ENCODE measurements at places on chromosomes 5 and 9. TPM values are rescaled to one million over a fixed set of nuclear protein-coding genes. Genes with fewer than 3 reads are reported as not detected.

Gene CCL27
- total RNA-seq: 0.36 TPM

Gene C9orf152
- not detected for total RNA-seq

Gene TMEM232
- total RNA-seq: 1.4 TPM

DNA sequence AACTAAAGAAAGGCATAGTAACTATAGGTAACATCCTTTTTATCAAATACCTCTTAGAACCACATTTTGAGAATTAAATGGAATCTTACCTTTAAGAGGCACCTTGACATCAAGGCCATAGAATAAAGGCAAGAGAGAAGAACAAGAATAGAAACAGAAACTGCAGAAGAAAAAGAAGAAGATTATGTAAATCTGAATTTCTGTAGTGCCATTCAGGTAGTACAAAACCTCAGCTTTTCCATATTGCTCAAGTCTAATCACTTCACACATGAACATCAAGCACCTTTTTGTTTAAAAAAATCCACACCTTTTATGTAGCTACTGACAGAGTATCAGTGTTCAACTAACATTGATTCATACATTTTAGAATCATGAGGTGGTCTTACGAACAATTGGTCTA lies 91.8 kb upstream of the DPYSL3 start:
- no peaks in the 10 kb centered on the region for H3K36me3 ChIP-seq
- H3K27ac ChIP-seq: no peak overlapping the region

GRCh38 chr5:69285448-69286116 lies 47.0 kb downstream of the CCDC125 start:
- peaks cover 12% of the 10 kb centered on the region for H3K36me3 ChIP-seq
- H3K4me1 ChIP-seq: no peaks in the 10 kb centered on the region
- H3K27me3 ChIP-seq: no peaks in the 10 kb centered on the region
- H3K4me3 ChIP-seq: no peak overlapping the region
- no peak for DNase-seq
